Right lung (tissue), 10 donors: ENCODE measurements at places on chromosomes 6 and 20. TPM values are rescaled to one million over a fixed set of nuclear protein-coding genes. Genes with fewer than 3 reads are reported as not detected.

The STAU1 gene
- polyA plus RNA-seq: 91.9 TPM

The XRN2 gene
- 80.0 TPM for polyA plus RNA-seq

The SLC22A2 gene
- not detected for polyA plus RNA-seq

The MLIP gene
- polyA plus RNA-seq: 1.8 TPM

The TDP2 gene
- 58.1 TPM for polyA plus RNA-seq

The BPIFB2 gene
- polyA plus RNA-seq: not detected

The SIRPB2 gene
- polyA plus RNA-seq: 1.8 TPM

The MCCD1 gene
- not detected for polyA plus RNA-seq

The RBPJL gene
- polyA plus RNA-seq: not detected
